ENCODE measurements at places on chromosomes 12 and 14. TPM values are rescaled to one million over a fixed set of nuclear protein-coding genes. Genes with fewer than 3 reads are reported as not detected.

Gene HOXC12
- total RNA-seq, result not detected

Gene SRP54
- total RNA-seq, result 43.5 TPM

Gene SBNO1
- 50.9 TPM for total RNA-seq

Gene ASB2
- 16.6 TPM for total RNA-seq

Gene KCNC2
- 11.6 TPM for total RNA-seq

- H3K4me1 ChIP-seq, result no peaks in the 10 kb centered on the region
- H3K4me3 ChIP-seq, result no peak overlapping the region
- peaks cover 12% of the 10 kb centered on the region for H3K36me3 ChIP-seq
- no peak for DNase-seq
- H3K27ac ChIP-seq, result no peak overlapping the region
- no peaks in the 10 kb centered on the region for H3K27me3 ChIP-seq
Observed at GRCh38 chr12:16094437-16094836, 183.0 kb downstream of the SLC15A5 start.

DNA sequence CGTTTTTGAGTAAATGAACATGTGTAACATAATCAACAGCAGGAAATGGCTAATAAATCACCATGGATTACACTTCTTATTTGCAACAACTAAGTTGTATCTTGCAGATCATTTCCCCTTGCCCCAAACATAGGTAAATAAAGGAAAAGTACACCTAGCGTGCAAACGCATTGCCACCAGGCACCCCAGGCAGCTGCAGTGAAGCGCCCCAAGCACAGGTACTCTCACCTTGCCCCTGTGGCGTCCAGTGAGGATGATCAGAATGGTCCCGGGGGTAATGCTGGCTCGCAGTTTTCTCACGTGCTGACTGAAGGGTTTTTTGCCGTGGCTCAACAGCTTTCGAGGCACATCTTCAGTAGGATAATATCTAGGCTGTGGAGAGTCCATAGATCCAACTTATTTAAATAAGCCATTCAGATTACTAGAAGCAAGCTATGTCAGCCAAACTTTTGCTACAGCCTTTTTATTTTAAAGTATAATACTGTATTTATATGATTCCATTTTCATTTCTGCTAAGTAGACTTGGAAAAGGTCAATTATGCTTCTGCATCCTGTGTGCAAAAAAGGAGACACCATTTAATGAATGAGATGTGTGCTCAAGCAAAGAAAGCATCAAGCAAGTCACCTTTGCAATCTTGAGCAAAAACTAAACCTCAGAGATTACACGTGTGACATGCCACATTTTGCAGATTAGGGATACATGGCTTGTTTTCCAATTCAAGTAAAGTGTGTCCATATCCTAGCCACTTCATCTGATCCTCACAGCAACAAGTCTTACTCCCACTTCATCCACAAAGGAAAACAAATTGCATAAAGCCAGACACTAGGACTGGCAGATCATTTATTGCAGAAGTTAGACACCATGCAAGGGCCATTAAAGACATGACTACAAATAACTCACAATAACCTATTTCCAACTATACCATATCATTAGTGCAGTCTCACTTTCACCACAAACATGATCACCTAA lies 2.6 kb downstream of the RPL6 start:
- DNase-seq, result no peak
- H3K36me3 ChIP-seq, result no peaks in the 10 kb centered on the region
- H3K27me3 ChIP-seq, result peaks cover 2% of the 10 kb centered on the region
- H3K4me1 ChIP-seq, result peaks cover 7% of the 10 kb centered on the region
- H3K27ac ChIP-seq, result no peak overlapping the region

Data from glutamatergic neuron (in vitro differentiated cells).